ENCODE measurements at places on chromosomes 12 and 14.
A peak's percentile ranks its signal among the peaks of the same experiment; 100 is the strongest.

DNA sequence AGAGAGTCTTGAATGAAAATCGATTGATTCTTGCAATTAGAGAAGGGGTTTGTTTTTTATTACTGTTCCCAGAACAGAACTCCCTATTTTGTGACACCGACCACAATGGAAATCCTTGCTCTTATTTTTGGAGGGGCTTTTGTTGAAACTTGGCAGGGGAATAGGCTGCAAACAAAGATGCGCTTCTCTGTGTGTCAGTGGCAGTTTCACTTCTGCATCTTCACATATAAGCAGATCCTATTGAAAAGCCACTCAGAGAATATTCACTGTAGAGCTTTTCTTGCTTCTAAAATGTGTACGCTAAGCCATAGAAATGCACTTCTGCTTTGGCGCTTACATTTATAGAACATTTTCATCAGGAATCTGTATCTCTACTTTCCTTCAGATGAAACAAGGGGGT, 1822.4 kb upstream of the SEL1L start:
- DNase-seq, result no peak

DNA sequence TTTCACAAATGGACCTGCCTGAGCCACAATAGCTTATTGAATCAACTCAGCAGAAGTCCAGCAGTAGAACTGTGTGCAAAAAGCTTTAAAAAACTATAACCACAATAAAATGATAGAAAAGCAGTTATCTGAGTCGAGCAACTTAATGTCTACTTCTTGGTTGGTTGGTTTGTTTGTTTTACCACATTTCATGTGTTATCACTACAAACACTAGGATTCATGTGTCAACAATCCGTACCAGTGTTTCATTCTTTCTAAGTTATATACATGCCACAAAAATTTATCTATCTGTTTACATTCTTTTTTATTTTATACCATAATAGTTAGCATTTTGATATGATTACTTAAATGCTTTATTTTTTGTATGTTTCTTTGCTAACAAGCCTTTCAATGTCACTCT, 339.0 kb downstream of the KCNH5 start:
- DNase-seq, result no peak

GRCh38 chr12:132711080-132711843, 620 bp downstream of the PGAM5 start:
- no peak for DNase-seq

- no peak for DNase-seq
Observed at GRCh38 chr14:78982551-78982950, 812.4 kb downstream of the NRXN3 start.

GRCh38 chr12:79326222-79326621, 364.5 kb downstream of the PAWR start:
- no peak for DNase-seq

GRCh38 chr14:102116361-102117180, 23.1 kb upstream of the WDR20 start:
- no peak for DNase-seq

- no peak for DNase-seq
Observed at GRCh38 chr14:59253527-59253926, 65.1 kb downstream of the DAAM1 start.

- DNase-seq, result peak; percentile 76
Observed at GRCh38 chr12:88035271-88035906, 6.2 kb upstream of the C12orf50 start.

- DNase-seq, result no peak
Observed at GRCh38 chr12:43273467-43273866, 278.5 kb downstream of the ADAMTS20 start.

GRCh38 chr12:104485651-104486362, 29.1 kb downstream of the CHST11 start:
- no peak for DNase-seq

GRCh38 chr14:103020271-103021170, 36.8 kb downstream of the CDC42BPB start:
- DNase-seq, result no peak

DNA sequence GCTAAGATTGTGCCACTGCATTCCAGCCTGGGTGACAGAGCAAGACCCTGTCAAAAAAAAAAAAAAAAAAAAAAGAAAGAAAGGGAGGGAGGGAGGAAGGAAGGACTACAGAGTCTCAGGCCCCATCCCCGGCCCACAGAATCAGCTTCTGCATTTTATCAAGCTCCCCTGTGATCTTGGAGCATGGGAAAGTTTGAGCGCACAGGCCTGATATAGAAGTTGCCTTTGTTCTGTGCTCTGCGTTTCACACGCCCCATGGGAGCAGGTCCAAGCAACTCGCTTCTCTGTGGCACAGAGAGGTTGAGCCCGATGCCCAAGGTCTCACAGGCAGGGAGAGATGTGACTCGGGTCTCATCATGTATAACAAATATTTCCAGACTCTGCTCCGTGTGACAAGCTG, 101.8 kb downstream of the PHETA1 start:
- no peak for DNase-seq

DNA sequence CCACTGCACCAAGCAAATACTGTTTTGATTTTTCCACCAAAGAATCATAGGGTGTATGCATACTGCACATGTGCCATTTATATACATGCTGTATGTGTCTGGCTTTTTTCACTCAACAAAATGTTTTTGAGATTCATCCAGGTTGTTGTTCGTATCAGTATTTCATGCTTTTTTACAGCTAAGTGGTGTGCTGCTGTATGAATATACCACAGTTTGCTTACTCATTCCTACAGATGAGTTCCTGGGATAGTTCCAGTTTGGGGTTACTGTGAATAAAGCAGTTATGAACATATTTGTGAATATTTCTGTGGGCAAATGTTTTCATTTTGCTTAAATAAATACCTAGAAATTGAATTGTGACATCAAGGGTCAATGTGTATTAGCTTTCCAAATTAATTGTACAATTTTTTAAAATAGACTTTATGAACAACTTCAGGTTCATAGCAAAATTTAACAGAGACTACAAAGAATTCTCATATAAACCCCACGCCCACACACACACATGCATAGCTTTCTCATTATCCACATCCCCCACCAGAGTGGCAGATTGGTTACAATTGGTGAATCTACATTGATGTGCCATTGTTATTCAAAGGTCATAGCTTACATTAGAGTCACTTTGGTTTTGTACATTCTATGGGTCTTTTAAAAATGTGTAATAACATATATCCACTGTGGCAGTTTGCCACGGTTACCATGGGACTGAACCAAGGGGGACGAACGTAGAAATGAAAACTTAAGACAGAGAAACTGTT, 6.9 kb upstream of the KRT6A start:
- DNase-seq, result no peak

DNA sequence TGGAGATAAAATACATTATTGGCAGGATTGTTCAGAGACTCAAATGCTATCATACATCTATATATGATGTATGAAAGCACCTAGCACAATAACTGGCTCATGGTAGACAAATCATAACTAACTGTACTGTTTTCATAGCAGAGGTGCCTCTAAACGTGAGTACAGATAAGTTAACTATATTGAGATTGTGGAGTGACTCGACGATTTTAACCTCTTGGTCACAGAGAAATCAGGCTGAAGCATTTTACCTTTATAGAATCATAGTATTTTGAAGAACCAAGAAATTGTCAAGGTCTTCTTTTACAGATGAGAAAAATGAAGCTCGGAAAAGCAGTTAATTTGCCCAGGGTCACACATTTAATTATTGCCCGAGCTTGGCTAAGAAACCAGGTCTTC, 666 bp upstream of the DERA start:
- DNase-seq, result no peak

GRCh38 chr12:50720085-50720484, 43.8 kb upstream of the ATF1 start:
- no peak for DNase-seq
